ENCODE measurements at places on chromosomes 7 and 10.

DNA sequence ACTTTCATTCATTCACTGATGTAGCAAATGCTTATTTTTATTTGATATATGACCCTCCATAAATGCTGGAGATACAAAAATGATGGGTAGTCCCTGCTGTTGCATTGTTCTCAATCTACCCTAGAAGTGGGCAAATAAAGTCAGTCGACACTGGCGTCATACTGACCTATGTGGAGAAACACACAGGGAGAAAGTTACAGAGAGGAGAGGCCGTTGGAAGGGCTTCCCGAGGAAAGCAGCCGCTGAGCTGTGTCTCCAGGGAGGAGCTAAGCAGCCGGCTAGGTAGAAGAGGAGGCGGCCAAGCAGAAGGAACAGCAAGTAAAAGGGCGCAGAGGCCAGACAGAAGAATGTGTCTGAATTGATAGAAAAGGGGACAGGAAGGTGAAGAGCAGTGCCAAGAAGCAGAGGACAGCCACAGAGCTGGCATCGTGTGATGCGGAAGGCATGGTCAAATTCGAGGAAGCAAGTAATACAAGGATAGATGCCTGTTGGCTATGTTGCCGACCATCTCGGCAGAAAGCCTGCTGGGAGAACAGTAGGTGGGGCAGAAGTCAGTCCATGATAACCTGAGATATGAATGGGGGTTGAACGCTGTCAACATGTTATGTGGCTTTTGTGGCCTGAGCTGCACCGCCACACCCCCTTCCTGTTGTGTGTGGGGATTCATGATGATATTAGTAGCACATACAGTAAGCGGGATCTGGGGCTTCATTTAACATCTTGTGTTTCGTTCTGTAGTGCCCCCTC lies 25.9 kb downstream of the ST8SIA6 start:
- DNase-seq: peak; percentile 60

DNA sequence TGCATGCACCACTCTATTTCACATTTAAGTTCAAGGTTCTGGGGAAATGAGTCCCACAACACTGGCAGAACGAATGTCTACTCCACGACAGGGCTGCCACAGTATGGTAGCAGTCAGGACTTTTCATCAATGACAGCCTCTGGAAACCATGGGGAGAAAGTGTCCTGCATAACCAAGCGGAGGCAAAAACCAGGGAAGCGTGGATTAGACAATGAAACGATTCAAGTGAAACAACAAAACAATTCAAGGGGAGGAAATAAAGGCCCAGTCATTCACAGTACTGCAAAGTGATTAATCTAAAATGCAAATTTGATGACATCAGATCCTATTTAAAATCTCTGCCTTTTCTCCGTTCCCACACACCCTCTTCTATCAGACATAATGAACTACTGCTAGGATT lies 168.2 kb downstream of the DPY19L1 start:
- DNase-seq: no peak

GRCh38 chr10:110075686-110076085 lies 67.9 kb downstream of the ADD3 start:
- DNase-seq: no peak

DNA sequence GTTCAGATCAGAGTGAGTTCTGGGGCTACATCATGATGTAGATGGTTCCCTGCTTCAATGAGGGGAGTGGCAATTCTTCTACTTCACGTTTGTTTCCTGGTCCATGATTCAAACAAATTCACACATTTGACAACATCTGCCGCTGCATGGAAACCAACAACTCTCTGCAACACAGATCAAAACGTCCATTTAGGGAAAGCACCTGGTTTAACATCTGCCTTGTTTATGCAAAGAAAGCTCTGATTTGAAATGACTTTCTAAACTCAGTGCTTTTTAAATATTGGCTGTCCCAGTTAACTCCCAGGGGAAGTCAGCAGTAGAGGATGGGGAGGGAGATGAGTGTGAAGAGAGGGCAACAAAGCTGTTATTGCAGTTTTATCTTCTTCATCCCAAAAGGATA lies 93.8 kb downstream of the GAD2 start:
- no peak for DNase-seq

DNA sequence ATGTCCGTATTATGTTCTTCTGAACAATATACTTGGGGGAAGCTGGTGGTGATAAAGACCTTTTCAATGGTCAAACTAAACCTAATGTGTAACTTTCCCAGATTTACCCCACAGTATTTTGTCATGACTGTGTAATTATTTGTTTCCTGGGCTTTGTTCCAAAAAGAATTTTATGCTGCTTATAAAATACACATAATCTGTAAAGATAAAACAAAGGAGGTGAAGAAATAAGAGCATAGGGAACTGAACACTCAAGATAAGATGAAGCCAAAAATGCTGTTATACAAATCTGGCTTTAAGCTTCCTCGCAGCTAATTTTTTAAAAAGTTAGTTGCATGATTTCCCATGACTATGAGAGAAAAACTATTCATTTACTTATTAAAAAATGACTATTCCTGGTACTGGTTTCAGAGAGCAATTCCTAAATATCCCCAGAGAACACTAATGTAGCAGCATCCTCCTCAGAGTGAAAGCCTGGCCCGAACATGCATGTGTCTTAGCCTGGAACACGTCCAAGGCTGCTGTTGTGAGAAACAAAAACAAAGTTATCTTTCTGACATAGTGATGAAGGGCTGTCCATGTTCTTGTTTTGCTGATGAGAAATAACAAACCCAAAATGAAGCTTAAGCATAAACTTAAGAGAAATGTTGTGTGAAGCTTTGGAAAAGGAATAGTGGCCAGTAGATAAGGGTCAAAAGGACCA lies 33.9 kb downstream of the MALSU1 start:
- no peak for DNase-seq

- DNase-seq: no peak
Observed at GRCh38 chr10:62666275-62666674, 138.2 kb upstream of the ADO start.

GRCh38 chr7:97845622-97846203 lies 26.5 kb downstream of the ASNS start:
- DNase-seq: no peak

- DNase-seq: no peak
Observed at GRCh38 chr7:26284995-26285632, 6.5 kb upstream of the SNX10 start.

GRCh38 chr10:83287374-83287773 lies 851.9 kb upstream of the GHITM start:
- DNase-seq: no peak

DNA sequence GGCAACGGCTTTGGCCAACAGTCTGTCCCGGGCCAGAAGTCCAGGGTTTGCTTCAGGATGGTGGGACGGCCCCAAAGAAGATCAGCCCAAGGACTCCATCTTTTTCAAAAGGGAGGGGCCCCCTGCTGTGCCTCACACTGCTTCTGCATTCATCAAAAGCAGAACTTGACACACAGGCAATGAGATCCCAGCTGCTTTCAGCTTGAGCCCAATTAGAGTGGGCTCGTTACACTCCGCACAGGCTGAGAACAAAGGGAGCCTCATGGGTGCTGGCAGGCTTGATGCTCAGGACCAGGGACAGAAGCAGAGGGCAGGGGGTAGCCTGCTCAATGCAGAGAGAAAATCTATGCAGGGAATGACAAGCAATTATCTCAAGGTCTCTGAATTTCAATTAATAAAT lies 45.5 kb downstream of the VOPP1 start:
- no peak for DNase-seq

DNA sequence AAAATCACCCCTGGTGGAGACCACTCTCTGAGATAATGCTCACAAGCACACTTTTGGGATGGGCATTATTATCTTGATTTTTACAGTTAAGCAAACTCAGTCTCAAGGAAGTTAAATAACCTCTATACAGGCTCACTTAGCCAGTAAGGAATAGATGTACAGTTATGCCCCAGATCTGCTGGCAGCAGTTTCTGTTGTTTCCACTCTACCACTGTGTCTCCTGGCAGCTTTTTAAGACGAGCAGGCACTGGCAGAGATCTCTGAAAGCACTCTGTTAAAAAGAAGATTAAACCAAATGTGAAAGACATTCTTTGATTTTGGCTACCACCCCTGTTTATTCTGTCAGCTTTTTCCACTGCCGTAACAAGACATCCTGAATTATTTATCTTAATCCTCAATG lies 73.2 kb downstream of the SRI start:
- no peak for DNase-seq

GRCh38 chr7:80581486-80582260 lies 56.8 kb upstream of the CD36 start:
- no peak for DNase-seq

GRCh38 chr7:151810441-151811232 lies 66.3 kb downstream of the PRKAG2 start:
- no peak for DNase-seq

GRCh38 chr10:100899171-100899570 lies 13.6 kb upstream of the SLF2 start:
- DNase-seq: no peak

DNA sequence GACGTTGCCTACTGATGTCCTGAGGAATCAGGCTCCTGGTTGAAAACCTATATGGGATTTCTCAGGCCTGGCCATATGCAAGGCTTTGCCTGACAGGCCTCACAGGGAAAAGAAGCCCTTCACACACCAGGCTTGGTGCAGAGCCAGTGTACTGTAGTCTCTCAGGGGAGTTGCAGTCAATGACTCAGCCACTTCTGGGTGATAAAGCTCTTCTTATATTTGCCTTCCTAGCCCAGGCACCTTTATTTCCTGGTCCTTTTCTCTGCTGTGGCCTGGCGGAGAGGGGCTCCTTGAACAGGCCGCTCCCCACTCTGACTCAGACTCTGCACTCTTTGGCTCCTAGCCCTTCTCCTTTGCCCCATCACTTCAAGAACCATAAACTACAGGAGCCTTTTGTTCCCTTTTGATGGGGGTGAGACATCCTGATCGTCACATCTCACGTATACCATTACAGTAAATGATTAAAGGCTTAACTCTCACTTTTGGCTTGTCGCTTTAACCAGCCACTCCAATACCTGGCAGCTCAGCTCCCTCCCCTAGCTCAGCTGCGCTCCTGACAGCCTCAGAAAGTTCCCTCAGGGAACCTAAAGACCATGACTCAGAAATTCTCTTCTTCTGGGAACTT lies 33.5 kb downstream of the DPY19L1 start:
- DNase-seq: no peak

- no peak for DNase-seq
Observed at GRCh38 chr10:5479481-5480161, 19.7 kb downstream of the CALML5 start.

GRCh38 chr7:22144950-22145349 lies 199.3 kb upstream of the CDCA7L start:
- DNase-seq: no peak

- DNase-seq: peak; percentile 9
Observed at GRCh38 chr10:98664329-98665042, 217.8 kb upstream of the HPS1 start.

GRCh38 chr10:113820507-113820906 lies 33.4 kb downstream of the DCLRE1A start:
- no peak for DNase-seq

DNA sequence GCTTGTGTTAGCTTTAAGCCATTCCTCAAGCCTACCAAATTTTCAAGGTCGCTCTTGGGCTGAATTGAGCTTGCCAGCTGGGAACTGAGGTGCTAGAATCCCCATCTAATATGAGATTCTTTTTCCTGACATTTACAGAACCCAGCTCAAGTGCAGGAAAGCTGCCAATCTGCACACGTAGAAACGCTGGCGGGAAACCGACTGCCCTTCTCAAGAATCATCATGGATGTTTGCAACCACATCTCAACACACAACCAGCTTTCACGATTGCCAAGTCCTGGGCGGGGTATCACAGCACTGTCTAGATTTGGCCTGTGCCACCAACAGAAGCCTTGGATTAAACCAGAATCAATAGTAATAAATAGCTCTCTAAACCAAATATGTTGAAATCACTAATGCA lies 203.7 kb downstream of the DIP2C start:
- no peak for DNase-seq

DNA sequence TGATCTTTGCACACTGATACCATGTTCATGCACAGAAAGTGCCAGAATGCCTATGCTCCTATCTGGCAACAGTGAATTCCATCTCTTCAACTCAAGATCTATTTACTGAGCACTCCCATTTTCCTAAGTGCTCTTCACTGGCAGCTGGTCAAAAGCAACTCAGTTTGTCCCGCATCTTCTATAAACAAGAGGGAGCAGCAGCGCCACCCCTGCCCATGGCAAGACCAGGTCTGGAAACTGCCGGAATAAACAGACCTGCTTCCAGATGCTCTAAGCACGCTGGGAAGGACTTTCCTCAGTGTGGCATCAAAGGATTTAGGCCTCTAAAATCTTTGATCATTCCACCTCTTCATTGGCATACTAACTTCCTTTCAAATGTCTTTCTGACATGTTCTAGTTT lies 104.4 kb upstream of the MACROH2A2 start:
- no peak for DNase-seq

GRCh38 chr10:34780818-34781380 lies 34.2 kb downstream of the PARD3 start:
- DNase-seq: no peak

All from activated naive CD8-positive, alpha-beta T cell treated with anti-CD3 and anti-CD28 coated beads for 36 hours (primary cell).